Colonic mucosa (tissue), 4 donors: ENCODE measurements at places on chromosomes 7 and 10. TPM values are rescaled to one million over a fixed set of nuclear protein-coding genes. Genes with fewer than 3 reads are reported as not detected.

DNA sequence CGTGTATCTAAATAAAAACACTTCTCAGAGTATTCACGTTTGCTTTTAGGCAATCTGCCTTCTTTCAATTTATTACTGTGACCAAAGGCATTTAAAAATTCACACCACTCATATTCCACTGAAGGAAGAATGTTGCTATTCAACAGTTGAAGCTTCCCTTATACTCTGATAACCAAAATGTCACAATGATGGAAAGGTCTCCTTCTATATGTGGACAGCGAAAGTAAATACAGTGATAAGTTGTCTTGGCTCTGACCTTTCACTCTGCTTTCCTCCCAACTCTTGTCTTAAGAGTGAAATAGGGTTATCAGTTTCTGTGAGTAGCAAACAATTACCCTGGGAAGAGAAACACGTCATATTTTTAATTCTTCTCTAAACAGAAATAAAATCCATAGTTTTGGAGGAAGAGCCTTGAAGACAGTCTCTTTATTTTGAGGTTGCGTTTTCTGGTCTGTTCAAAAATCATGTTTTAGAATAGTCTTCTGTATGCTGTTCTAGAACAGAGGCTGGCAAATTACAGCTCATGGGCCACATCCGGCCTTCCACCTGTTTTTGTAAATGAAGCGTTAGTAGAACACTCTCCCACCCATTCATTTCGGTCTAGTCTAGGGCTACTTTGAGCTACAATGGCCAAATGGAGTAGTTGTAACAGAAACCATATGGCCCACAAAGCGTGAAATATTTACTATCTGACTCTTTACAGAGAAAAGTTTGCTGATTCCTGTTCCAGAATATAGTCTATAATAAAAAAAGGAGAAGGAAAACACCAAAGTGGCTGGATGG lies 41.3 kb downstream of the ETV1 start:
- DNase-seq = no peak

- DNase-seq = no peak
These were observed 344.6 kb downstream of the TYW1 start for GRCh38 chr7:67341153-67341768.

DNA sequence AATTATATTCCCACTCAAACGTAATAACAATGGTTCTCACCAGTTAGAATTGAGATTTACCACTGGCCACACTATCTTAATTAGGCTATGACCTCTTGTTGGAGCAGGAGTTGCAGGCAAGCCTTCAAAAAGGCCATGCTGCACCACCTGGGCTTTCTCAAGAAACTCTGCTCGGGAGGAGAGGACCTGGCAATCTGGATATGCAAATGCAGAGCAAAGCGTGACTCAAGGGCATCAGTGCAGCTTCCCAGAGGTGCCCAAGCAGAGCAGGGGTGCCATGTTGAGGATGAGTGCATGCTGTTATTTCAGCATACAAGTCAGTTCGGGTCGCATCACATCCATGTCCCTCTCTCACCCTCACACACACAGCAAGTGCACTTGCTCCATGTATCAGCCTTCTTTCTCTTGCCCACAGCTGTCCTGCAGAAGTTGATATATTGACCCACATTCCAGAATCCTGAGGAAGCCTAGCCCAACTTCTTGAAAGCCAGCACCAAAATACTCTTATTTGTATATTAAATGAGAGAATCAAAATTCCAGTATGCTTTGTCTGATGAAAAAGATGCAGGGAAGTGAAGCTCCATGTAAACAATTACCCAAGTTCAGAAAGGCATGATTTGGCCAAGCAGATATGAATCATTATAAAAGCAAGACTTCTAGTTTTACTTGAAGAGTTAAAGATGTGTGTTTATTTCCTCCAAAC lies 55.7 kb upstream of the IL6 start:
- DNase-seq = no peak

DNA sequence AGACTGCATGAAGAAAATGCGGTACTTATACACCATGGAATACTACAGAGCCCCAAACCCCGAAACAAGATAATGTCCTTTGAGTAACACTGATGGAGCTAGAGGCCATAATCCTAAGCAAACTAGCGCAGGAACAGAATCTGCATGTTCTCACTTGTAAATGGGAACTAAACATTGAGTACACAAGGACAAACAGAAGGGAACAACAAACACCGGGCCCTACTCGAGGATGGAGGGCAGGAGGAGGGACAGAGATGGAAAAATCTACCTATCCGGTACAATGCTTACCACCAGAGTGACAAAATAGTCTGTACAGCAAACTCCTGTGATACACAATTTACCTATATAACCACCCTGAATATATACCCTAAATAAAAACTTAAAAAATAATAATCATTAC lies 507.9 kb downstream of the IPMK start:
- no peak for DNase-seq

DNA sequence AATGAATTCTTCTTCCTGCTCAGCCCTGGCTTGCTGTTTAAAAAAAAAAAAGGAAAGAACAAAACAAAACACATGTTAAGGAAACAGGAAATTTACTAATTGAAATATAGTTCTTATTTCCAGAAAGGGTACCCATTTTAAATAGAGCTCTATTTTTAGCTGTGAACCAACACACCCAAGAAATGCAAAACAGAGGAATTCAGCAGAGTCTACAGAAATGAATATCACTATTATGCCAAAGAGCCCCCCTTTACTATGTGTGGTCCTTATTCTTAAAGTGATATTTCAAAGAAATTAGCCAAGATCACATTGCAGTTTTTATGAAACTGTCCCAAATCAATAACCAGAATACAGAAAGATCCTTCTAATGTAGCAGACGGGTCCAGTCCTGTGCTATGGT lies 53.7 kb downstream of the CCDC6 start:
- DNase-seq = no peak

ARHGAP21 gene
- 84.9 TPM for total RNA-seq

CRHR2 gene
- not detected for total RNA-seq

HYAL4 gene
- total RNA-seq = not detected
